Cerebellar nuclear complex (tissue), 1 donor: ENCODE measurements at places on chromosomes 11 and 22.

- no peak for DNase-seq
Observed at GRCh38 chr11:47408598-47409439, 429 bp downstream of the SLC39A13 start.

DNA sequence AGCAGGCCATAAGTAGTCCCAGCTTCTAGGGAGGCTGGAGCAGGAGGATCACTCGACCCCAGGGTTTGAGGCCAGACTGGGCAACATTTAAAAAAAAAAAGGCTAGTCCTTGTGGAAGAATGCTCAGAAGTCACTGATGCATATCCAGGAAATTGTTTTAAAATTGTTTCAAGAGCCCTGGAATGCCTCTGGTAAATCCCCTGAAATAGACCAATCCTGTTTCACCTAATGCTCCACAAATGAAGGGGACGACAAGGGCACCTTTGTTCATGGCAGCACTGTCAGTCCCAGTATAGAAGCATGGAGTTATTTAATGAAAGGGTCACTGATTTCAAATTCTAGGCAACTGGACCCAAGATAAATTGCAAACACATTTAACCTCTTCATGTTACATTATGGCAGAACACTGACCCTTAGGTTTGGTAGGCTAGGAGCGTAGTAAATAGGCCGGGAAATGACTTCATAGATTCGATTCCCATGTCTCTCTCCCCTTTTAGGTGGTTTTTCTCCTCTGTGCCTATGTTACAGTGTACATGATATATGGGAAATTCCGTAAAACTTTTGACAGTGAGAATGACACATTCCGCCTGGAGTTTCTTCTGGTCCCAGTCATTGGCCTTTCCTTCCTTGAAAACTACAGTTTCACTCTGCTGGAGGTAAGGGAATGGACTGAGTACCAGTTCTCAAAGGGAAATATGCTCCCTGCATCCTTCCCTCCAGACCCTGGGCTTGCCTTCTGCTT is 11.4 kb downstream of the KDELR3 start:
- DNase-seq: no peak

- DNase-seq: no peak
Observed at GRCh38 chr11:116601814-116602636, 170.8 kb downstream of the BUD13 start.

- DNase-seq: no peak
Observed at GRCh38 chr22:45582236-45582954, 79.7 kb downstream of the FBLN1 start.

DNA sequence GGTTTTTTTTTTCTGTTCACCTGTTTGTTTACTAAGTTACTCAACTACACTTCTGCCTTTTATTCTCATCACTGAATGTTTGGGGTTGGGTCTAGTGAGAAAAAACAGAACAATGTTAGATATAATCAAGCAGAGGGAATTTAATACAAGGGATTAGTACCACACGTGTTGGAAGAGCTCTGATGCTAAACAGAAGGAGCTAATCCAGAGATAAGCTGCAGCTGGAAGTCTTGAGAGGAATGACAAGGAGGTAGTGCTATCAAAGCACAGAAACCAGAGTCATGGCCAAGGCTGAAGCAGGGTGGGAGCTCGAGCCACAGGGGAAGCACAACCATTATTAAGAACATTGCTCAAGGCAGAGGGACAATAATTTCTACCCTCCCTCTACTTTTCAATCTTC is 604.1 kb upstream of the ANO5 start:
- DNase-seq: no peak

GRCh38 chr11:13939961-13940906 is 22.3 kb upstream of the SPON1 start:
- DNase-seq: no peak

DNA sequence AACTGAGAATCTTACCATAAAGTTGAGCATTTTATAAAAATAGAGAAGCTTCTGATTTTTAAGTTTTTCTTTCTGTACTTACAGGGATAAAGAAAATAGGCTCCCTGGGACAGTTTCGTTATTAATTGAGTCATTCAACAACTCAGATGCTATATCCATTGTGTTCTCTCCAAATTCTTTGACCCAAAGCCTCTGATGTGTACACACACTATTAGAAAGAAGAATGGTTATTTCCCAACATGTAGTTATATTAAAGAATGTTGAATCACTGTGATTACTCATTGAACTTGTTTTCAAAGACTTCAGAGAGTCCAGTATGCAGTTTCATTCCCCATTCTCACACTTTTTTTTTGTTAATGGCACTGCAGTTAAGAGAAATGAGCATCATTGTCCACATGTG is 734.3 kb upstream of the ARHGAP42 start:
- DNase-seq: no peak

DNA sequence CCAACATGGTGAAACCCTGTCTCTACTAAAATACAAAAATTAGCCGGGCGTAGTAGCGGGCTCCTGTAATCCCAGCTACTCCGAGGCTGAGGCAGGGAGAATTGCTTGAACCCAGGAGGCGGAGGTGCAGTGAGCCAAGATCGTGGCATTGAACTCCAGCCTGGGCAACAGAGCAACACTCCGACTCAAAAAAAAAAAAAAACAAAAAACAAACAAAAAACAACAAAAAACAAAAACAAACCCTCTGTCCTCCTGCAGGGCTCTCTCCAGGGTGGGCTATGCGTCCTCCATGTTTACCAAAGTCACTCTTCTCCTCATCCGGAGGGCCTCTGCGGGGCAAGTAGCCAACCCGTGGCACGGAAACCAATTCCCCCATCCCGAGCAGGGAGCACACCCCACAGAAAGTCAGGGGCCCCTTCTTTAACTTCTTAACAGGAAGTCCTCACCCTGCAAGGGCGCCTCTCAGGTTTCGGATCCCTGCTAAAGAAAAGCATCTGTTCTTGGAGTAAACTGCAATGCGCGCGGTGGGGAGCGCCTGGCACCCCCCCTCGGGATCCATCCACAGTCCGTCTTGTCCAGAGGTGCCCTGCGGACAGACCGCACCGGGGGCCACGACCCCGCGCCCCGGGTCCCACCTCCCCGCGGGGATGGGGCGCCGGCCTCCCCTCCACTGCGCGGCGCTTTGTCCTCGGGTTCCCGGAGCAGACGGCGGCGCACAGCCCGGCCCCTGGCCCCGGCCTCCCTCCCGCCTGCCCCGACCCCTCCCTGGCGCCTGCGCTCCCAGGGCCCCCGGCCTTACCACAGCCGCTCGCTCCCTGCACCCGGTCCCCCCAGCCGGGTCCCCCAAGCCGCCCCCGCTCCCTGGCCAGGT is 712 bp downstream of the CERK start:
- DNase-seq: no peak

GRCh38 chr22:49286181-49286760 is 541.4 kb downstream of the BRD1 start:
- DNase-seq: no peak

GRCh38 chr11:115677190-115677589 is 173.0 kb upstream of the CADM1 start:
- peak; percentile 71 for DNase-seq

GRCh38 chr11:4140067-4140636 is 45.6 kb downstream of the RRM1 start:
- DNase-seq: no peak

DNA sequence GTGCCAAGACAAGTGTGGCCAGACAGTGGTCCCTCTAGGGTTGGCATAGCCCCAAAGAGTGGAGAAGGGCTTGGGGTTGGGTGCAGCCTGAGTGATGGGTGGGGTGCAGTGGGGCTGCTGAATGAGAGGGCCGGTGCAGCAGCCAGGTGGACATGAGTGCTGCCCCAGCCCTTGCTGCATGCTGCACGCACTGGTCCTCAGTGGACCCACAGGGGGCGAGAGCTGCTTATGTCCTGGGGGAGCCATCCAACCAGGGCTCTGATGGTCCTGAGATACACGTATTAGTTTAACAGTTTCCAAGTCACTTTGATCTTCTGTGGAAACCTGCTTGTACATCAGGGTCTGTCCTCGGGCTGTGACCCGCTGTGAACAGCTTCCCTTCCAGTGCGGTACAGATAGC is 23.9 kb upstream of the ACR start:
- DNase-seq: no peak

GRCh38 chr22:37747715-37748100 is 50.9 kb downstream of the TRIOBP start:
- DNase-seq: no peak

DNA sequence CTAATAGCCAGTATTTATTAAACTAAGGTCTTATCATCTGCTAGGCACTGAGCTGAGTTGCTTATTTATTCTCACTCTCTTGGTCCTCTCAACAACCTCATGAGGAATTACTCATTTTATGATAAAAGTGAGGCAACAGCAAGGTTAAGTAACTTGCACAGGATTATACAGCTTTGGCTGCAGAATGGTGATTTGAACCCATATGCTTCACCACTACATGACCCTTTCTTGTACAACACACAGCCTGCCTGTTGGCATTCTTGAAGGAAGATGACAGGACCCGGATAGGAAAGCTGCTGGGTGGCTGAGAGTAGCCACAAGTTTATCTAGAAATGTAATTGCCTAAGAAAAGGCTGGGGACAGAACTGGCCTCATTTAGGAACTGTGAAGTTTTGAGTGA is 5.3 kb upstream of the PARVA start:
- no peak for DNase-seq

DNA sequence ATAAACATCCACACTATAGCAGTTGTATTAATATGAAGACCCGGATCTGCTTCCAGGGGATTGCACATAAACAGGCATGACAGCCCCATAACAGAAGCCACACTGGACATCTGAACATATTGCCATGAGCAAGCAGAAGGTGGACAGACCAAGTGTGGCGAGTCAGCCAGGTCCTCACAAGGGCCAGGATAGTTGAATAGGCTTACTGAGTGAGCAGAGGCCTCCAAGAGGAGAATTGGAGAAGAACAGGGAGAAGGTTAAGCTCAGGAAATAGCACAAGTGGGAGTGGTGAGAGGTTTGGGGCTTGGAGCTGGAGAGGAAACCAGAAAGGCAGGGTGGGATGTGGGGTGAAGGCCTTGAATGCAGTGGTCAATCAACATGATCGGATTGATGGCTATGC is 10.8 kb downstream of the SLC35C1 start:
- DNase-seq: no peak

- no peak for DNase-seq
Observed at GRCh38 chr22:44669561-44669976, 32.4 kb upstream of the PRR5 start.

GRCh38 chr11:33730716-33731115 is 5.5 kb downstream of the CD59 start:
- no peak for DNase-seq

DNA sequence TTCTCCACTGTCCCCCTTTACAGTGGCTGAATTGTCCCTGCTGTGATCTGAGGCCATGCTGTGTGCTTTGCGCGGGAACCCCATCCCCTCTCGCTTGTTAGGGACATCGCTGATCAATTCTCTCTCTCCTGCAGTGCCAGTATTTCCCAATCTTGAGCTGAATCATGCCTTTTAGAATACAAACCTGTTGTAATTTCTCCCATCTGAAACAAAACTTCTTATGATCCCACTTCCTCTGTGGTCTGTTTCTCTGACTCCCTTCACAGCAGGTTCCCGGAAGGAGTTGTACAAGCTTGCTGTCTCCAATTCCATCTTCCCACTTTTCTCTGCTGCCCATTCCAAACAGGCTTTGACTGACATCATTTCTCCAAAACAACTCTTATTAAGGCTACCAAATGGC is 16.8 kb downstream of the ADAMTS15 start:
- DNase-seq: no peak

- no peak for DNase-seq
Observed at GRCh38 chr11:134413043-134413825, 1.2 kb upstream of the B3GAT1 start.

DNA sequence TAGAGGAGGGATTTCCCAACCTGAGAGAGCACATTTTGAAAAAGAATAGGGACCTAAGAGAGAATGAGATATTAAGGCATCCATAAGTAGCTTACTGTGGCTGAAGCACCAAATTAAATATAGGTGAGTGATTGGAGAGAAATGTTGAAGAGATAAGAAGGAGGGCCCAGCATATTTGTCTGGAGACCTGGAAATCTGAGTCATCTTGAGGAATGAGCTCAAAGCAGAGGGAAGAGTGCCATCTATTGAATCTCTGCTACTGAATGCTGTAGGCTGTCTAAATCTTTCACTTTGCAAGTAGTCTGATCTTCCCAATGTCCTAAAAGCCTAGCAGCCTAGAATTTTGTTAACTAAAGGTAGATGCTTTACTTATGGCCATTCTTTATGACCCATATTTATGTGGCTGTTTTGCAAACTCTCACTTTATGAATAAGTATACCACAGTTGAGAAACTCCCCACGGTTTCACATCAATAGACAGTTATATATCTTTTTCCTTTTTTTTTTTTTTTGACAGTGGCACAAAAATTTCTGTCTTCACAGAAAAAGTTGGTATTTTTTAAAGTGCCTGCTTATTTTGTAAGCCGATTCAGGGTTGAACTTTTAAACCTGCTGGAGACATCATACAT is 2093.5 kb downstream of the LRRC4C start:
- no peak for DNase-seq

DNA sequence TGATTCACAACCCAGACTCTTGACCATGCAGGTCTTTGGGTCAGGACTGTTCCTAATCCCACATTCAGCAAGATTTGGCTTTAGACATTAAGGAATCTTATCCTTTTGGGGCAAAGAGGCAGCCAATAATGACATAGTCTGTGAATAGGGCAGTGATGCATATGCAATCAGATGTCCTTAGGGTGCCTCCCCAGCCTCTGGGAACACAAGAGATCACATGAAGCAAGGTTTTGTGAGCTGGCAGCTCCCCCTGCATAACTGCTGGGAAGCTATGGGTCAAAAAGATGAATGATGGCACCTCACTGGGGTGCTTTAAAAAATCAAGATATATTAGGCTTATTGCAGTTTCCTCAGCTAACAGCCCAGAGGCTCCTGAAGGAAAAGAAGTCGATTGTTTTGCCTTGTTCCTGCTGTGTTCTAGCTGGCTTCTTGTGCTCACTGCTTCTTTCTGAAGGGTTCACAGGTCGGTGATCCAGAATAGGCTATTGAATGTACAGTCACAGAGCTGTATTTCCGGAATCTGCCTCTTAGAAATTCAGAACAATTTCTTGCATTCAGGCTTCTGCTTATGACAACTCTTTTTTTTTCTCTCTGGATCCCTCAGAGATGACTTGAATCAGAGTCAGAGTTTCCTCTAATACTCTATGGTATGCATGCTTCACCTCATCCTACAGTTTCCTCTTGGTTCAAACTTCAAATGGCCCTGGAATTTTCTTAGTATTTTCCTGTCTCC is 31.7 kb downstream of the INSC start:
- no peak for DNase-seq

DNA sequence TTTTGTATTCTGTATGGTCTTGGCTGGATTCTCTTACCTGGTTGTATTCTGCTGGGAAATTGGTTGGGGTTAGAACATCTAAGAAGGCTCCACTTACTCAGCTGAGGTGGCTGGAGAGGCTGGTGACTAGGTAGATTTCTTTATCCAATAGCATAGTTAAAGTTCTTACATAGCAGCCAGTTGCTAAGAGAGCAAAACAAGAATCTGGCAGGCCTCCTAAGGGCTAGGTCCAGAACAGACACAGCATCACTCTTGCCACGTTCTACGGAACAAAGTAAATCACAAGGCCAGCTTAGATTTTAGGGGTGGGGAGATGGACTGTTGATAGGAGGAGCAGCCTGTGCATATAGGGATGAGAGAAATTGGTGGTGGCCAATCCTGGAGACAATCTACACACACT is 141.3 kb upstream of the CCDC90B start:
- DNase-seq: no peak

GRCh38 chr22:24954114-24954463 is 1.6 kb downstream of the KIAA1671 start:
- no peak for DNase-seq

GRCh38 chr22:35489239-35489638 is 51.4 kb upstream of the RASD2 start:
- DNase-seq: no peak

- DNase-seq: no peak
Observed at GRCh38 chr11:65958291-65958690, 3.2 kb upstream of the SART1 start.
